CD4-positive, alpha-beta T cell treated with Interleukin-4 for 1 hour (primary cell): ENCODE measurements at places on chromosomes 6 and 20.

DNA sequence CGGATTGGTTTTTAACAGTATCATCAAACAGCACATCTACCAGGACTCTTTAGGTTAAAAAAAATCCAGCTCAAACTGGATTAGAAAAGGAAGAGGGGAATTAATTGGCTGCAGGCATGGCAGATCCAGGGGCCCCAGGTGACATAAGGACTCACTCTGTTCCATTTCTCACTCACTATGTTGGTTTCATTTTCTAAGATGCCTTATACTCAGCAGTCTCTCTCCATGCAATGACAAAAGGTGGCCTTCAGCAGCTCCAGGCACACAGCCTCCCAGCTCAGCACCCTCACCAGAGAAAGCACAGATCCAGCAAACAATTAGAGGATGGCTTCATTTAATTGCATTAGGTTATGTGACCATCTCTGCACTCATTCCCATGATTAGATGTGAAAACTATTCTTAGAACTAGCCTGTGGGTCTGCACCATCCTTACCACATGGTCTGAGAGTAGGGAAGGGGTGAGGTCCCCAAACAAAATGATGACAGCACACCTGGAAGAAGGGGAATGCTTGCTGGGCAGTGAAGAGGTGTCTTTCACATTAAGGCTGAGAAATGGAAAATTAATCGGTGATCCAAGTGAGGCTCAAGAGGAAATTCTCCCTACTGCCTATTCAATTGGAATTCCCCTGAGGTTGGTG, 243.1 kb downstream of the CDH26 start:
- DNase-seq = no peak

- DNase-seq = no peak
Observed at GRCh38 chr6:38522322-38522721, 117.4 kb downstream of the BTBD9 start.

- DNase-seq = no peak
Observed at GRCh38 chr6:140018588-140018987, 644.1 kb upstream of the CITED2 start.

DNA sequence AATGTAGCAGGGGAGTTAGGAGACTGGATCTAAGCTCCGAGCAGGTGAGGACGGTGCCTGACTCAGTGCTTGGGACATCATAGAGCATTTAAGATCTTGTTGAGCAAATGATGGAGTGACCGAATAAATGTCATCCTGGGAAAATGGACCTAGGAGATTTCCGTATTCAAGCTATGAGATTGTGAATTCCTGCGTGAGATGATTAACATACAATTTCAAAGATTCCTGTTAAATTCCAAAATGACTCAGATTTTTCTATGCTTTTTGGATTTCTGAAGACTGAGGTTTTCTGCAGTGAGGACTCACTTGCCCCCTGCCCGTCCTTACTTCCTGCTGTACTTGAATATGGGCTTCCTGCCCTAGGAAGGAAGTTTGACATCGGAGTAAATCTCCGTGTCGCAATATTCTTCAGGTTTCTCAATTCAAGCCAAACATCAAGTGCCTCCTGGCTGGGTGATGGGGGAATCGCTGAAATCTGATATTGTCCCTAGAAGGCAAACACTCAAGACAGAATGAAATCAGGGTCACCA, 5.2 kb downstream of the SYTL3 start:
- DNase-seq = no peak

GRCh38 chr6:72783666-72784065, 161.8 kb downstream of the KCNQ5 start:
- no peak for DNase-seq

DNA sequence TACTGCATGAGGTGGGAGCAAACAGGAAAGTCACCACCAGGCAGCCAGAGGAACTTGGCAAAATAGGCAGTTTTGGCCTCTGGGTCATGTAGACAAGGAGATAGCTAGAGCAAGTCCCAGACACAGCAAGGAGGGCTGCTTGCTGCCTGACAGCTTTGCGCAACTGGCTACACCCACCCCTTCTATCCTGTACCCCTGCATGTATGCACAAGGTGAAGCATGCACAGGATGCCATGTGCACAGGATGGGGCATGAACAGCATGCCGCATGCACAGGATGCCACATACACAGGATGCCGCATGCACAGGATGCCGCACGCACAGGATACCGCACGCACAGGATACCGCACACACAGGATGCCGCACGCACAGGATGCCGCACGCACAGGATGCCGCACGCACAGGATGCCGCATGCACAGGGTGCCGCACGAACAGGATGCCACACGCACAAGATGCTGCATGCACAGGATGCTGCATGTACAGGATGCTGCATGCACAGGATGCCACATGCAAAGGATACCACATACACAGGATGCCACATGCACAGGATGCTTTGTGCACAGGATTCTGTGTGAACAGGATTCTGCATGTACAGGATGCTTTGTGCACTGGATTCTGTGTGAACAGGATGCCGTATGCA, 104.9 kb upstream of the IYD start:
- DNase-seq = peak; percentile 21

GRCh38 chr6:105545228-105545920, 142.5 kb upstream of the PREP start:
- DNase-seq = no peak

DNA sequence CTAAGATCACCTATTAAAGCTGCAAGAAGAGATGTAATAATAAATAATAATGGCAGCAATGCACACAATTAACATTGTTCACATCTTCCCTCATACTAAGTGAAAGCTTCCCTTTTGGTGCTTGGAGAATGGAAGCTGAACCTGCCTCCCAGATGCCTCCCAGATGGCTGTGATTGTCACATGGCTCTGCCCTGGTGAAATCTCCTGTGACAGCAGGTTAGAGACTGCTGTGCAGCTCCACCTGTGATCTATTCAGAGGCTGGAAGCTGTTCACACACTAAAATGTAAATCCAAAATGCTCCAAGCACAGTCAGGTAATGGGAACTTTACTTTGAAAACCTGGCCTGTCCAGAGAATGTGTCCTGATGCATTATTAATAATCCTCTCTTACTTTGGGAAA, 41.7 kb upstream of the RGS17 start:
- no peak for DNase-seq

- DNase-seq = no peak
Observed at GRCh38 chr20:25319241-25320034, 71.2 kb downstream of the ABHD12 start.

DNA sequence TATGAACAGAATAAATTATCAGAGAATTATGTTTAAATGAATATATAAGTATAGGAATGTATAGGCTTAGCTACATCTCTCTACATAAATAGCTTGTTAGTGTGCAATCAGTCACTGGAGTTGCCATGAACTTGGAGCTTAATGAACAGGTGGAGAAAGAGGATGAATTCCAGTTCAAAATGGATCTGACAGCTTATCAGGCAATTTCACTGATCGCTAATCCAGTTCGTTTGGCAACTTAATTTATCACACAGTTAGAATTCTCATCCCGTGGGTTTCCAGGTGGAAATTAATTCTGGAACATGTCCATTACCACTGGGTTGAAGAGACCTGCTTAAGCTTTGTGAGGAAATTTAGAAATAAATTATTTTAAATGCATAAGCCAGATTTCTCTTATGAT, 118.1 kb downstream of the MACROD2 start:
- DNase-seq = no peak

DNA sequence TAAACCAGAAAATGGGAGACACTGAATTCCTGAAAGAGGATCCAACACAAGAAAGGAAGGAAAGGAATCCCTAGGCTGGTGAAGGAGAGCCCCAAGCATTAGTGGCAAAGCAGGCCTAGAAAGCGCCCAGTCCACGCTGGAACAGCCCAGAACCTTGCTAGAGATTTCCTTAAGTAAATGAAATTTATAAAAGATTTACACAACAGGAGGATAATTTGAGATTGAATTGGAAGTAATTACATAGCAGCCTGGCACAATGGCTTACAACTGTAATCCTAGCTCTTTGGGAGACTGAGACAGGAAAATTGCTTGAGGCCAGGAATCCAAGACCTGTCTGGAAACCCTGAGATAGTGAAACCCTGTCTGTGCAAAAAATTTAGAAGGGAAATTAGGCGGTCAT, 26.8 kb upstream of the C20orf144 start:
- no peak for DNase-seq

DNA sequence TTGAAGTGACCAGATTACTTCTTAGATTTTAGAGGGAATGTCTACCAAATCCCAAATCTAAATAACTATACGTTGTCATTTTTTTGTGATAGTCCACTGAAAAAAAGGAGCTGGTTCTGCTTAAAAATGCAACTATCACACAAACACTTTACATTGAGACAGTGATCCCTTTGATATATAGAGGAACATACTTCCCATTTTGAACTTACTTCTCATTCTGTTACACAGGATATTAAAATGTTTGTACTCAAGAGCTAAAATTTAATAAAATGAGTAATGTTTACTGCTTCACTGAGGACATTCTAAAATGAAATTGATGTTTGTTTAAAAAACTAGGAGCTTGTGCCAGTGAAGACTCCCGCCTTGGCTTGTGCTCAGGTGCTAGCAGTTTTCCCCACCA, 174.1 kb downstream of the CARMIL1 start:
- no peak for DNase-seq
